ENCODE measurements at places on chromosomes 13 and 19. TPM values are rescaled to one million over a fixed set of nuclear protein-coding genes. Genes with fewer than 3 reads are reported as not detected.

The LRP3 gene
- total RNA-seq: 7.2 TPM

The RNF17 gene
- total RNA-seq: 0.18 TPM

The CHAF1A gene
- total RNA-seq: 10.0 TPM

DNA sequence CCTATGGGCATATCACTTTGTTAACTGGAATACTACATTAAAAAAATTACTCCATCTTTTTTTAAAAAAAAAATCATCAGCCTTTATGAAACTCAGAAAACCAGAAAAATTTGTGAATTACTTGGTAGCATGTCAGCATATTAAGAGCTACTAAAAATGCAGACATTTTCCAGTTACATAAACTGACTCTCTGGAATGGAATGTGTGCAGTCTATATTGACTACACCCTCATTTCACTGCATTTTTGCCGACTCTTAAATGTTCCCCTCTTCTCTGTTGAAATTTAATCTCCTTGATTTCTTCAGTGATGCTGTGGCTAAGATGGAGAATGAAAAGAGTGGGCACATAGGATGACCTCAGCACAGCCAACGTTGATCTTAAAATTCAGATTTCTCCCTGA, 393.8 kb downstream of the ITGBL1 start:
- DNase-seq: no peak

DNA sequence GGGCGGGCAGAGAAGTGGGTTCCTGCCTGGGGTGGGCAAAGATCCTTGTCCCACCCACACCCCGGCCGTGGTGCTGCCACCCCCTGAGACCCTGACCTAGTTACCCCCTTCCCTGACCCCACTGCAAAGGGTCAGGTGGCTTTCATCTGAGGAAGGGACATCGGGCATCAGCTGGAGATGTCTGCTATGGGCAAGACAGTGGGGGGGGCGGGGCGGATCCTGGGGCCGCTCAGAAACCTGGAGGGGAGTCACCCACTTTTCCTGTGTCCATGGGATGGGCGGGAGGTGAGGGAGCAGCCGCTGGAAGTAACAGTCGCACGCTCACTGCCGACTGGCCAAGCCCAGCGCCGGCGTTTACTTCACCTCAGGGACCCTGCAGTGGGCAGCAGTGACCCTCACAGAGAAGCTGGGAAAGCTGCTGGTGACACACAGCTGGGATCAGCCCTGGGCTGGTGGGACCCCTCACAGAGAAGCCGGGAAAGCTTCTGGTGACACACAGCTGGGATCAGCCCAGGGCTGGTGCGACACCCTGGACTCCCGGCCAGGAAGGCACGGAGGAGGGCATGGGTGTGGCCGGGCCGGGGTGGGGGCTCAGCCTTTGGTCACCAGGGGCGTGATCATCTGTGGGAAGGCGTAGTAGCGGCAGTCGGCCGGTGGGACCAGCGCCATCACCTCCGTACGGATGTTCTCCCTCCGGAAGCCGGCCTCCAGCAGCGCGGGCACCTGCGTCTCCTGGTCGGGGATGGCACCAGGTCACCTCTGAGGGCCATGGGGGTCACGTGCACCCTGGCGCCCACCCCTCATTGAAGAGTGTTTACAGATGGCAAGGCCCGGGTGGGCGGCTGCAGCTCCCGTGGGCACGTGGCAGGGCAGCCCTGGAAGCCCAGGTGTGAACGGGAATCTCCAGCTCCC, 4.3 kb downstream of the GAMT start:
- DNase-seq: no peak

The SULT2B1 gene
- 0.87 TPM for total RNA-seq

DNA sequence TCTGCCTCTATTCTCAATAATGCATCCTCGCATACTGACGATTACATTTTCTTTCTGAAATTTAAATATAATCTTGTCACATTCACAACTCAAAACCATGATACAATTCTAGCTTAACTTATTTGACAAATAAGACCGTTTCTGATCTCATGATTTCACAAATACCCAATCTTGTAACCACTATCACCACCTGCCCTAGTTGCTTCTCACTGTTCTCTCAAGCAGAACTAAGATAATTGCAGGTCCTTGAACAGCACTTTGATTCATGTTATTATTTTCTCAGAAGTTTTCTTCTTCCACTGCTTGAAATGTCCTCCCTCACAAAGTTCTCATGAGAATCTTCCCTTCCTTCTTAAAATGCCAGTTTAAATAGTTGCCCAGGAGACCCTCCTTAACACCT, 211.4 kb downstream of the PCDH9 start:
- no peak for DNase-seq

The GPR42 gene
- total RNA-seq: not detected

GRCh38 chr19:50669302-50670101, 20.3 kb downstream of the C19orf81 start:
- peak; percentile 16 for DNase-seq

The SOHLH2 gene
- total RNA-seq: not detected

The AXL gene
- 6.3 TPM for total RNA-seq

- DNase-seq: no peak
Measured at GRCh38 chr13:112655913-112656312, 33.9 kb upstream of the ATP11A start.

The ZNF700 gene
- total RNA-seq: 16.4 TPM

The BEST2 gene
- 139 TPM for total RNA-seq

- no peak for DNase-seq
Measured at GRCh38 chr19:6723738-6724137, 3.3 kb upstream of the C3 start.

- DNase-seq: peak; percentile 60
Measured at GRCh38 chr13:20174656-20175405, 14.0 kb upstream of the GJA3 start.

GRCh38 chr13:110131424-110131823, 175.5 kb downstream of the COL4A1 start:
- no peak for DNase-seq

The PALM gene
- total RNA-seq: 8.7 TPM

DNA sequence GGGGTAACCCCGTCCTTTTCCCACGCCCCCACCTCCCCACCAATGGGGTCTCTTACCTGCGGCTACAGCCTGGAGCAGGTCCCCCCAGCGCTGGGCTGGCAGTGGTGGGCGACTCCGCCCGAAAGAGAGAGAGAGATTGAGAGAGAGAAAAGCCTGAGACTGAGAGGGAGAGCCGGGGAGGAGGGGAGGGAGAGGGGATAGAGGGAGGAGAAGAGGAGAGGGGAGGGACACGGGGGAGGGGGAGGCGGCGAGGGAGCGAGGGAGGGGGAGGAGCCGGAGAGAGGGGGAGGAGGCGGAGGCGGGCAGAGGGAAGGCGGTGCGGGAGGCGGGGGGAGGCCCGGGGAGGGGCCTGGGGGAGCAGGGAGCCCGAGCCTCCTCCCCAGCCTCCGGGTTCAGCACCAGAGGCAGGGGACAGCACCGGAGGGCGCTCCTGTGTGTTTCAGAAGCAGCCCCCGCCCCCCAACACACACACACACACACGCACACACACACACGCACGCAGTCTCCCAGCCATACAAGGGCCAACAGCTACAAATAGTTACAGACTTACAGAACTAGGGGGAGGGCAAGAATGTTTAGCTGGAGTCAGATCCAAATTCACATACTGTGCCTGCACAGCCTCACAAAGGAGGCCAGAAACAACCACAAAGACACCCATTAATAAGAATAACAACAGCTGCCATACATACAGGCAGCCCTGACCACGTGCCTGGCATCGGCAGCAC, at the start of gene SLC8A2:
TSS of gene SLC8A2 (minus strand) at position 161 of the 725 bp plus-strand sequence. CDS start 5,490 bp downstream, outside the sequence.
- DNase-seq: peak; percentile 57

DNA sequence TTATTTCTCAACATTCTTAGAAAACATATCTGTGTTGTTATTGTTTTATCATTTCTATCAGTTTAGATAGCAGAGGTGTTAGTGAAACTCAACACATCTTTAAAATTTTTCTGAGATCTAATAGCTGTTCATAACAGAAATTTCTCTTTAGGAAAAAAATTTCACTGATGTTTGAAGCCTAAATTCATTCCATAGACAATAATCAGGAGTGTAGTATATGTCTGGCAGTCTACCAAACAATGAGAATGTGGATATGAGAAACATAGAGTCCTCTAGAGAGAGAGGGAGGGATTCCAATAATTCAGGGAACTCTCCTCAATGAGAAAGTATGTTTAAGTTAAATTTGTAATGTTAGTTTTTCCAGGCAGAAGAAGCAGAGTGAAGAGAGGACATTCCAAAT, 118.2 kb upstream of the EDNRB start:
- no peak for DNase-seq

The DYRK1B gene
- total RNA-seq: 7.6 TPM

The KIR2DL1 gene
- total RNA-seq: not detected

DNA sequence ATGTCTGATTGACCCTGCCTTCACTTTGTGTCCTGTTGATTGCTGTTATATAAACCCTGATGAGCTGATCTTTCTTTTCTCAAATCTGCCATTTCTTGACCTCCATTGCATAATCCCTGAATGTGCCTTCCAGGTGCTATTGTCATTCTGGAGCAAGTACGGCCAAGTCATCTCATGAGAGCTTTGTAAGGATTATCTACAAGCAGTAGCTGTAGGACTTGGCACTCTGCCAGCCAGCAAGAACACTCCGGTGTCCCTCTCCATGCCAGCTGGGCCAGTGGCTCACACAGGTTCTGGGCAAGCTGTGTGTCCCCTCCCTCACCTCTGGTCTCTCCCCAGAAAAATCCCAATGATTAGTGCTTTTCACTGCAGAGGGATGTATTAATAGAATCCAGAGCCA, 348.1 kb downstream of the FOXO1 start:
- peak; percentile 41 for DNase-seq

DNA sequence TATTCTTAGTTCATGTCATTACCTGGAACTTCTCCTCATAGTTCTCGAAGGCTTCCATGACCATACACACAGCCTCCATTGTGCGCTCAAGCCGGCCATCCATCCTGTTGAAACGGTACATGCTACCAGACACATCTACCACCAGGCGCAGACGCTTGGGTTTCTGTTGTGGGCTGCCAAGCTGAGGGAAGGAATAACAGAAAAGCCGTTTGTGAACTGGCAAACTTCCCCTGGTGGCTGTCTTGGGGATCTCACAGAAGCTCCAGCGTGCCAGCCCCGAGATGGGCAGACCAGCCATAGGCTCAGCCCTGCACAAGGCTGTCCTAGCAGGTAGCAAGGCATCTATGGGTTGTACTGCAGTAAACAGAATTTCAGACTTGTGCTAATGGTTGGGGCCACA, 130.1 kb downstream of the RGCC start:
- no peak for DNase-seq

- DNase-seq: peak; percentile 29
Measured at GRCh38 chr19:50258918-50259372, 55.5 kb downstream of the MYH14 start.

The LPAR2 gene
- total RNA-seq: 18.4 TPM

DNA sequence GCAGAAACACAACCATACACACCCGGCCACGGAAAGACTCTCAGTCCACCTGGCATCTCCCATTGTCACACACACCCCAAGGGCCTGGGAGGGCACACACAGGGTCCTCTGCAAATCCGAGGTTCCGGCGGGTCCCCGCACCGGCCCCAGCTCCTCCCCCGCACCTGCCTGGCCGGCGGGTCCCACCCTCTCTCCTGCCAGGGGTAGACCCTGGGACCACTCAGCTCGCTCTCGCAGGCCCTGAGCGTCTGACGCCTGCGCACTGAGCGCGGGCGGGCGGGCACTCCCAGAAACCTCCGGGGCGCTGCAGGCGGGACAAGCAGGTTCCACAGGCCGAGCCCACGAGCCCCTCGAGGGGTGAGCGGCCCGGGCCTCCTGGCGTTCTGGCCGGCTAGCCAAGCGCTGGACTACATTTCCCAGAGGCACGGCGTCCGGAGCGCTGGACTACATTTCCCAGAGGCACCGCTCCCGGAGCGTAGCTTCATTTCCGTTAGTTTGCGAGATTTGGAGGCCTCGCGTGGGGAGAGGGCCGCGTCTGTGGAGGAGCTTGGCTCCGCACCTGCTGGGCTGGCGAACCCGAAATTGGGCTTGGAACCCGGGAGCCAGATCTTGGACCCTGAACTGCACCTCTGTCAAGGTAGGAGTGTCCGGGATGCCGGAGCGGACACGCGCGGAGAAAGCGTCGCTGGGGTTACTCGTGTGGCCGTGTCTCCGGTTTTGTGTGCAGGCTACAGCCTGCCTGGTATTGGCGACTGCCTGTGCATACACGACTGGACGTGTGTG, at the start of gene ZNF420:
TSS of gene ZNF420 (plus strand) at position 500 of the 783 bp plus-strand sequence. CDS start 10,686 bp downstream, outside the sequence.
- DNase-seq: peak; percentile 94

DNA sequence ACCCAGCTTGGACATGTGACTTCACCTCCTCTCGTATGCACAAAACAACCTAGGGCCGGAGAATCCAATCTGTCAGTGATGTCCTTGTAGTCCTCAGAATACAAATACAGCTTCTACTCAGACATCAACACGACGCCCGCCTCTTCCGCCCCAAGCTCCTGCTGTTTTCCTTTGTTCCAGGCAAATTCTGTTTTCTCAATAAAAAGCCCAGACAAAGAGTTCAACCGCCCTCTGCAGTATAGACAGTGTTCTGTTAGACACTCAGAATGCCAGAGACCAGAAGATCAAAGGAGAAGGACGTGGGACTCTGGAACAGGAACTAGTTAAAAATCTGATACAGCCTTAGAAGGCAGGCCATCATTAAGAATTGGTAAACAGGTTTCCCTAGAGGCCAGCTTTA, 42.0 kb upstream of the GGACT start:
- DNase-seq: no peak

GRCh38 chr19:31266731-31267130, 82.5 kb downstream of the TSHZ3 start:
- DNase-seq: no peak

DNA sequence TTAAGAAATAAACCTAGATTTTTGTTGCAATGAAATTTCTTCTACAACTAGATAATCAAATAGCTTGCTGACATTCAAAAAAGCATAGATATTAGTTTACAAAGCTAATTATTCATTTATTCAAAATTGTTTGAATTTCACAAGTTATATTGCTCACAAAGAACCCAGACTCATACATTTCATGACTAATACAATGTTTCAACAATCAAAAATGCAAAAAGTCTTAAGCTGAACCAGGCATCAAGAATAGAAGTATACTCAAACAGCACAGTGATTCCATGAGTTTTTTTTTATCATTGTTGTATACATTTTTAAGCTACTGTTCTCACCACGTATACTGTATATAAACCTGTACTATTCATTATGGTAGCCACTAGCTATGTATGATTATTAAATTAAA, 51.0 kb downstream of the DIAPH3 start:
- DNase-seq: no peak

DNA sequence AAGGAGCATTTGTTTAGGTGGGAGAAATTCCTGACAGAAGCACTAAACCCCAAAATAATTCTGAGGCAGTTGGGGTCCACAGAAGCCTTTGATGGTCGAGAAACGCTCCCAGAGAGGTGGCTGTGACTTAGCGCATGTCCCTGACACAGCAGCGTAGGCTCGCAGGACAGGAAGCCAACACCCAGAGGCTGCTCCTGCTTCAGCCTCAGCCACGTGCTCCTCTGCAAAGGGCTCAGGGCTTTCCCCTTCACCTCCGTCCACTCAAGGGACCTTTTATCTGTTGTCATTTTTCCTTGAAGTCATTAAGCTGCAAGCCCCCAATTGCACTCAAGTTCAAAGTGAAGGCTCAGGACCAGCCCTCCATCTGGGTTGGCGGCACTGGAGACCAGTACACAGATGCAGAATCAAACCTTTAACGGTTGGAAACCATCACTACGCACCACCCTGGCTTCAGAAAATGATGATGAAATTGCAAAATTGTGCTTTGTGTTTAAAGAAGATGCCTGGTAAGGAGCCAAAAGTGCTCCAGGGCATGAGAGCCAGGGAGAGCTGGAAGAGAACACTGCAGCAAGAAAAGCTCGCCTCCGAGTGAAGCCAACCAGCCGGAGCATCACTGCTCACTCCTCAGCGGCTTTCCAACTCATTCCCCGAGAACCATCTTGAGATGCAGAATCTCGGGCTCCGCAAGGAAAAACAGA, 219.6 kb downstream of the RAP2A start:
- no peak for DNase-seq

Measured in left colon (tissue), 2 donors.